ENCODE measurements at places on chromosomes 7 and 10.

DNA sequence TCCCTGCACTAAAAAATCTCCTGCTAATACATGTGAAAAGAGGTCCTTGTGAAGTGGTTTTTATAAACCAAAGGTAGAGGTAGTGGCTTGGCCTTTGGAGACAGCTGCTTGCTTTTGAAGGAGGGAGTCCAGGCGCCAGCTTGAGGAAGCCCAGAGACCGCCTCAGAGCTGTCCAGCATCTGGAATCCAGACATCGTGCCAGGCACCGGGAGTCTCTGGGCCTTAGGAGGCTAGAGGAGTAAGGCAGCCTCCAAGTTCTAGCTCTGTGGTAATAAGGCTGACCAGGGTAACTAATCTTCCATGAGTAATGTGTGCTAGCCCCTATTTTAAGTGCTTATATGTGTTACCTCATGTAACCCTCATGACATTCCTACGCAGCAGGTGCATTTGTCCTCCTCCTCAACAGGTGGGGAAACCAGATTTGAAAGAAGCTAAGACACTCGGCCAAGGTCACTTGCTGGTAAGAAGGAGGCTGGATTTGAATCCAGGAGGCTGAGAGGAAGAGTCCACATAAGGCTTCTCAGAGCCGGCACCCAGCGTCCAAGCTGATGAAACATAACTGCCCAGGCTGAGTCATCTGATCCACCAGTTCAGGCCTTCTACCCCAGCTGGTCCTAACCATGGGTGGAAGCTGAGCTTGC is 26.1 kb downstream of the PRLHR start:
- DNase-seq: no peak

GRCh38 chr10:61478621-61479312 is 25.6 kb upstream of the TMEM26 start:
- no peak for DNase-seq

DNA sequence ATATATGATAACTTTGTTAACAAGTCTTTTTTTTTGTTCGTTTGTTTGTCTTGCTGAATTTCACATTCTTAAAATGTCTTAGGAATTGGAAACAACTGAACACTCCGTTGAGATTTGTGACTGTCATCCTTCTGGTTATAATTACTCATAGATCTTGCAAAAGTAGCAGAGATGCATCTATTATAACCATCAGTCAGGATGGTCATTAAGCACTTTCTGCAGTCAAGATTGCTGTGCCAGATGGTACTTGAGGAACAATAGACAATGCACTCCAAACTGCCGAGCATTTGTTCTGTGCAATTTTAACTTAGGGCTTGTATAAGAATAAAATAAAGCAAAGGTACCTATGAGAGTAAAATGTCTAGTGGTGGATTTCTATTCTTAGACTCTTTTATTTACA is 710.1 kb upstream of the KCND2 start:
- no peak for DNase-seq

GRCh38 chr10:71025535-71025934 is 137.2 kb upstream of the PCBD1 start:
- no peak for DNase-seq

GRCh38 chr10:118669020-118669791 is 73.8 kb upstream of the PRLHR start:
- no peak for DNase-seq

DNA sequence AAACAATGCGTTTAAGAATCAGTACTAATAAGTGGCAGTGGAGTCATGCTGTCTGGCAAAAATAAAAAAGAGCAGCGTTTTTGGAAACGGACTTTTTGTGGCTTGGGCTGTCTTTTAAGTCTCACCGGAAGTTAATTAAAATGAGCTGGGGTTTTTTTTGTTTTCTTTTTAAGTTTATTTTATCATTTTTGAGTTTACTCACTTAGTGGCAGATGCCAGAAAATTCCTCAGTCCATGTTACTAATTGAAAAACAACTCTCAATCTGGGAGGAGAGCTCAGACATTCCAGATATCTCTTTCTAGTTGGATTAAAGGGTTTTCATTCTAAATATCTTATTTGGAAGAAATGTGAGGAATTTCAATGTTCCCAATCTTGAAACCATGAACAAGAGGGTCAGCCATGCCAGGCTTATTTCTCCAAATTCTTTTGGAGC is 133.8 kb upstream of the AGR3 start:
- no peak for DNase-seq

DNA sequence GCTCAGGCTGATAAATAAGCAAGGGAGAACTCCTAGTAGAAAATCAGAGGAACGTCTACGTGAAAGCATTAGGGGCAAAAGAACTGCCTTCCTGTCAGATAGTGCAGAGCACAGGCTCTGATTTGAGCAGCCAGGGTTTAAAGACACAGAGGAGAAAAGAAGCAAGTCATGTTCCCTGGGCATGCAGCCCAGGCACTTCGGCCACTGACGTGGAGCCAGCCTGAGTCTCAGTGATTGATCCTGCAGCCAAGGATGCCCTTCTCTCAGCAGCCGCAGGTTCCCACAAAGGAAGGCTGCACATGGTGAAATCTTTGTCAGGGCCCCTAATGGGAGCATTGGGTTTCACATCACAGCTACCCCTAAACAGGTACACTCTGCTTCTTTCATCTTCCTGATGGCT is 161.7 kb upstream of the HPS1 start:
- DNase-seq: no peak

DNA sequence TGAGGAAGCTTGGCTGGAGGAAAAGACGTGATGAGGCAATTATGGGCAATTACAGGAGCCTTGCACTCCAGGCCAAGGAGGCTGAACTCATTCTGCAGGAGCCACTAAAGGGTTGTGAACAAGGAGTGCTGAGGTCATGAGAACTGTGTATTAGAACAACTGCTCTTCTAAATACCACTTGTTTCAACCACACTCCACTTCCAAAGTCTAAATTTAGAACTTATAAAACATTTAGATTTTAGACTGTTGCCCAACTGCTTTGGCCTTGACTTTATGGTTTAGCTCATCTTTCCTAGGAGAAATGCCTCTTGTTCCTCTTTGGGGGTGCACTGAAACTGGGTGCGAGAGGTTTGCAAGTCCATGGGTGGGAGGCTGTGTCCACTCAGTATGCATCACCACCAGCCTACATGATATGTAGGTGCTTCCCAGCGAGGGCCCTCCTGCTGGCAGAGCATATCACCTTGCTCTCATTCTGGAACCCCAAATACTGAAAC is 199.7 kb upstream of the AOAH start:
- no peak for DNase-seq

- DNase-seq: no peak
Observed at GRCh38 chr7:129188372-129188891, at the start of gene SMO. Gene SMO (plus strand): TSS chr7:129188633. CDS start chr7:129189152, 519 bp downstream.

GRCh38 chr10:121519901-121520493 is 78.2 kb downstream of the FGFR2 start:
- DNase-seq: no peak

- DNase-seq: no peak
Observed at GRCh38 chr10:80917636-80918035, 379.9 kb downstream of the SH2D4B start.

- no peak for DNase-seq
Observed at GRCh38 chr10:79381804-79382221, 34.5 kb downstream of the PPIF start.

DNA sequence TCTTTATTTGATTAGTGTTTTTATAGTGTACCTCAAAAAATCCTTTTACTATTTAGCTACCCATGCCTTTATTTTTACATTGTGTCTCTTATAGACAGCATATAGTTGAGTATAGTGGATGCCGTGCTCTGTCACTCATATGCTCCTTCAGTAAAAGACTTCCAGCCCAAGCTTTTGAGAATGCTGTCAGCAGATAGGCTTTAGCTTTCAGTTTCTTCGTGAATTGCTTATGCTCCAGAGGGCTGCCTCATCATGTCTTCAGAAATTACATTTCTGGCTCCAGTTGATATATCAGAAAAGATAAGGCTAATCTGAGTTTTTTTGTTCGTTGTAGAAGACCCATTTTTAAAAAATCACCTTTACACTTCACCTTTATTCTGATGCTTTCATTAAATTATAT is 332.0 kb downstream of the NXPH1 start:
- DNase-seq: no peak

DNA sequence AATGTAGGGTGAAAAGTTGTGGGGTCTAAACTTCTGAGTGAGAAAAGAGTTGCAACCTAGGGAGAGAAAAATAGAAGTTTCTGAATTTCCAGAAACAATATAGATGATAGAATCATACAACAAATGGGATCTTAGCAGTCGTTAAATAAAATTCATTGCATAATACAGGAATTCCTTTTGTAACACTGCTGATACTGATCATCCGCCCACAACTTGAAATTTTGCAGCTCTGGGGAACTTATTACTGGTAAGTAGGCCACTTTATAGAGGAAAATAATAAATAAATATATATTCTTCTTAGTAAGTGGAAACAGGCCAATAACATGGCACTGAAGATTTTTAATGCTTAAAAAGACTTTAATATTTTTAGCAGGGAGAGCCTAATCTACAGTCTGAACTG is 81.9 kb upstream of the SMIM30 start:
- DNase-seq: no peak

GRCh38 chr7:82172881-82173280 is 270.7 kb downstream of the CACNA2D1 start:
- no peak for DNase-seq

DNA sequence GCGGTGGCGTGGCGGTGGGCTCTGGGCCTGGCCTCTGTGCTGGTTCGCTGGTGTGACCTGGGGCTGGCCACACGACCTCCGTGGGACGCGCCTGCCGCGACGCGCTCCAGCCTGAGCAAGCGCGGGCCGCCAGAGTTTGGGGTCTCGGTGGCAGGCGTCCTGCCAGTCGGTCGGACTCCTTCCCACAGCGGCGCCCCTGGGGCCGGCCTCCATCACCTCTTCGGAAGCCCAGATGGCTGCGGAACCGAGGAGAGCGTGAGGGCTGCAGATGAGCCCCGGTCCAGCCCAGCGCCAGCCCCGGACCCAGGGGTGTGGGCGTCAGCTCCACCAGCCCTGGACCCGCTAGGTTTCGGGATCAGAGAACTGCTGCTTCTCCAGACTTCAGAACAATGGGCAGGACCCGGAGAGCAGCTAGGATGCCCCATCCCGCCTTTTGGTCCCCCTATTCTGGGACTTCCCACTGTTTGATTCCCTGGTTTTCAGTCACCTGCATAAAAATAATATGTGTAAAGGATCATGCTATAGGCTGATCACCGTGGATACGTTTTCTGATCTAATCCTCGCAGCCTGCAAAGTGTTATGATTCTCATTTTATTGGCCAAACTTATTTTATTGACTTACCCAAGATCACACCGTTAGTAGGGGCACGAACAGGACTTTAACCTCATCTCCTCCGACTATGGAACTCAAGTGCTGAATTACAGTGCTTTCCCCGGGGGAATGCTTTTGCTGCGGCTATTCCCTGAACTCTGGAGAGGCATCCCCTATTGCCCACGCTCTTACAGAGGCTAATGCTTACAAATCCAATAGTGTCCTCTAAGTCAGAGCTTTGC is 2.8 kb downstream of the CYP26C1 start:
- no peak for DNase-seq

DNA sequence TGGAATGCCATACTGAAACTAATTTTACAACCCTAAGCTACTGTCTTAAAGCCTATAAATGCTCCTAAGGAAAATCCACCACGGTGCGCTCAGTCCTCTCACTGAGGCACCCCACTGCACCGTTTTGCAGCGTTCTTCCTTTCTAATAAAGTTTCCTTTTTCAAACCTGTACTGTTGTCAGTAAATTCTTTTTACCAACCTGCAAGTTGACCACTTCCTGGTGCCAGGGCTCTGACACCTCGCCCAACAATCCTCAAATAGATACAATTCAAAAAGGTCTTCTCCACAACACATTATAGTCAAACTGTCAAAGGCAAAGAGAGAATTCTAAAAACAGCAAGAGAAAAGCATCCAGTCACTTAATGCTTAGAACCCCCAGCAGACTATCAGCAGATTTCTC is 42.8 kb downstream of the HERPUD2 start:
- no peak for DNase-seq

DNA sequence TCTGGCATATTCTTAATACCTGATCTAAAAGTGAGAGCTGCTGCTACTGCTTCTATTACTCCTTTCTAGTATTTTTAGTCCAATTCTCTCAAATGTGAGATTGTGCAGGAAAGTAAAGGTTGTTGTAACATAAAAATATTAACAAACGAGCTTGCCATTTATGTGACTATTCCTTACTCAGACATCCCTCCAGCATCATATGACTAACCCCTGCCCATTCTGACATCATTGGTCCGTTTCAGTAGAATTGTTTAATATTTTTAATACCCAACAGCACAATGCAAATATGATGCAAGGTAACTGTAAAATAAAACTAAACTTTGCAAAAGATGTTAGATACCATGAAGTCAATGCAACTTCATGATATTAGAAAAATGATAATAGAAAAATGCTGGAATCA is 83.6 kb downstream of the CFAP58 start:
- no peak for DNase-seq

GRCh38 chr7:95556777-95557176 is 39.5 kb downstream of the PDK4 start:
- DNase-seq: no peak

DNA sequence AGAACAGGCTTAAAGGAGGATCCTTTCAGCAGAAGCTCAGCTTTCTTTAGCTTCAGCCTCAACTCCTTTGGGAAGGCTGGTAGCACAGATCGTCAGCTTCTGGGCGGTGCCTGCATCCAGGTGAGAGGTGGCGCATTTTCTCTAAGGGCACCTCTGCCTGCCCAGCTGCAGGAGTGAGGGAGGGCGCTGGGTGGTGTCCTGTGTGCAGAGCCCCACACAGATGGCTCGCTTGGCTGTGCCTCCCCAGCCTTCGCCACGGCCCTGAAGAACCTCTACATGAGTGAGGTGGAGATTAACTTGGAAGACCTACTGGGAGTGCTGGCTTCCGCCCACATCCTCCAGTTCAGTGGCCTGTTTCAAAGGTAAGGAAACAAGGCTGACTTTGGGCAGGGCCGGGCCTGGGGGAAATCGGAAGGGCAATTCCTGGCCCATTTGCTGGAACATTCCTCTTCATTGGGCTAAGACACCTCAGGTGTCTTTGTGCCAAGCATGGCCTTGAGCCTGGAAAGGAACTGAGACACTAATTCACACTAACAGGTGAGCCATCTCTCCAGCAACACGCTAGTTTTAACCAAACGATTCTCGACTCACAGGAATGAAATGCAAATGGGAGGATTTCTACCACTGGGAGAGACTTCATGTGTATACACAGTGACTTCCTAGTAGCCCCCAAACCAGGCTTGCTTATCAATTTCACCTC is 19.9 kb downstream of the BTBD16 start:
- no peak for DNase-seq

GRCh38 chr10:59036311-59037017 is 140.0 kb upstream of the PHYHIPL start:
- no peak for DNase-seq

- no peak for DNase-seq
Observed at GRCh38 chr10:87038786-87039185, 18.7 kb downstream of the FAM25A start.

Measured in T-helper 2 cell (primary cell).